ENCODE measurements at places on chromosomes 6 and 20.

DNA sequence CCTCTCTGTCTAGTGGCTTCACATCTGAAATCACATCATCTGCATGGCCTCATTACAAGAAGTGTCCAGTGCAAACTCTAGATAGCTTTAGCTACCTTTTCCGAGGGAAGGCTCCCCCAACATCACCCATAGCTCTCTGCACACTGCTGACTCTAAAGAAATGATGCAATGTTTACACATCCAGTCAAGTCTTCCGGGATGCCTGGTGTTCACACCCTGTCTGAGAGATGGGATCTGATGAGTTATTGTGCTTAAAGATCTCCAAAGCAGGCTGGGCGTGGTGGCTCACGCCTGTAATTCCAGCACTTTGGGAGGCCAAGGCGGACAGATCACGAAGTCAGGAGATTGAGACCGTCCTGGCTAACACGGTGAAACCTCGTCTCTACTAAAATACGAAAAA is 404.6 kb upstream of the IRAK1BP1 start:
- no peak for DNase-seq

DNA sequence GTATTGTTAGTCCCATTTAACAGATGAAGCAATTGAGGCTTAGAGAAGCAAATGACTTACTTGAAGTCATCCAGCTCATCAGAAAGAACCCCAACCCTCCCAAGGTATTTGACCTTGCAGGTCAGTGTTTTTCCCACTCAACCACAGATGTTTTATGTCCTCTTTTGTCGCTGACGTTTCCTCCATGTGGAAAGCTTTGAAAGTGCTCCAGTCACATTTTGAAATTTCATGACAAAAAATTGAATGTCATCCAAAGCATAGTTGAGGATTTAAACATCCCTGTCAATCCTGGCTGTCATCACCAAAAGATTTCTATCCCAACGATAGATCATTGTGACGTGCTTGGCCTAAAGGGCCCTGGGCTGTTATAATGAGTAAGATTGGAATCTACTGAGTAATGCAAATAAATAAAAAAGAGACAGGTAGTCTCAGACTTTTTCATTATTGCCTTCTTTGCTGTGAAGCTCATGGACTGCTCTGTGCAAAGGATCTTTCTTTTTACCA is 102.7 kb downstream of the TSHZ2 start:
- no peak for DNase-seq

DNA sequence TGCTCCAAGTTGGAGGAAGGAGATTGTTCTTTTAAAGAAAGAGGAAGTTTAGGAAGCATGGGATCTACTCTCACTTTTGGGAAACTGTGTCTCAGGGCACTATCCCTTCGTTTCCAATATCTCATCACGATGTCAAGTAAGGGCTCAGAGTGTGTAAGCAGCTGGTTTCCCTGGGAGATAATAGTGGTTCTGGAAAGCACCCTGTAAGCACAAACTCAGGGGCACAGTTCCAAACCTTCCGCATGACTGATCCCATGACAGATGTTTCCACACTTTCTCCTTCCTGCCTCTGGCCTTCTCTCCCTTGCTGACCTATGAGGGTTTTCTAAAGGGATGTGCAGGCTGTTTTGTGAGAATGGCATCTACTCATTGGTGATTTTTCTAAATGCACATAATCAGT is 33.9 kb downstream of the ADTRP start:
- peak; percentile 63 for DNase-seq

DNA sequence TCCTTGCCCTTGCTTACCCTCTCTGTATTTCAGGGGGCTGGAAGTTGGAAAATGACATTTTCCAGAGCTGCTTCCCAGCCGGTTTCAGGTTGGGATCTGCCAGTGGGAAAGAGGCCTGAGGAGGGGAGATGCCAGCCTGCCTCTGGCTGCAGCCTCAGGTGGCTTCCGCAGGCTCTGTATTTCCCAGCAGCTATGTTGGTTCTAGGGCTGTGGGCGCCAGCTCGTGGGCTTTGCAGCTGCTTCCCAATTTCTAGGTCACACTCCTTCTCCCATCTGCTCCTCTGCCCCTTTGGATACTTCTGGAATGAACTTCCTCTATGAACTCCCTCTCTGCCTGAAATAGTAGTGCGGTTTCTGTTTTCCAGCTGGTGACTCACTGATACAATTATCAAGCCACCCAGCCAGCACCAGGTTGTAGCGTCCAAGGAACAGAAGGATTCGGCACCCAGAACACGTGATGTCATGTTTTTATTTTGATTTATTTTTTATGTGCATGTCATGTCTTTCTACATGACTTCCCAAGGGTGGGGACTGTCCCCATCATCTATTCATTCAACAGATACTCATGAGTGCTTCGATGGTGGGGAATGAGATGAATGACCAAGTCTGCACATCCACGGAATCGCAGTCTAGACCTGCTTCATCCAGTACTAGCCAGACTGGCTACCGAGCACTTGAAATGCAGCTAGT is 38.0 kb downstream of the TGM2 start:
- DNase-seq, result peak; percentile 80

GRCh38 chr20:47318027-47318585 is 38.4 kb downstream of the ZMYND8 start:
- DNase-seq, result no peak

DNA sequence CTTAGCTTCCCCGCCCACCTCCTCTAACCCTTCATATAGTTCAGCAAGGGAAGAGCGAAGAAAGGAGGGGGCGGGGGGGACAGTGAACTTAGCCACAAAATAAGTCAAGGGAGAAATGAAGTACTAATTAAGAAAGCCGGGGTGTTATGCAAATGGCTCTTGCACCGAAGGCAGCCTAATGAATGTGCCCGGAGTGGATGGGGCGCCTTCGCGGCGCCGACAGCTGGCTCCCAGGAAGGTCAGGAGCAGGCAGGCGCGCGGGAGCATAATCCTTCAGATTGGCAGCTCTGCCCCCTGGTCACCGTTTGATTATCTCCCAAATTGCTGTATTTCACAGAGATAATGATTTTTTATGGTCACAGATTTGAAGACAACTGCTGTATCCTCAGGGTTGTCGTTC is 395.1 kb downstream of the TFAP2B start:
- DNase-seq, result no peak

- DNase-seq, result no peak
These were observed 121.2 kb upstream of the QKI start for GRCh38 chr6:163293286-163293685.

DNA sequence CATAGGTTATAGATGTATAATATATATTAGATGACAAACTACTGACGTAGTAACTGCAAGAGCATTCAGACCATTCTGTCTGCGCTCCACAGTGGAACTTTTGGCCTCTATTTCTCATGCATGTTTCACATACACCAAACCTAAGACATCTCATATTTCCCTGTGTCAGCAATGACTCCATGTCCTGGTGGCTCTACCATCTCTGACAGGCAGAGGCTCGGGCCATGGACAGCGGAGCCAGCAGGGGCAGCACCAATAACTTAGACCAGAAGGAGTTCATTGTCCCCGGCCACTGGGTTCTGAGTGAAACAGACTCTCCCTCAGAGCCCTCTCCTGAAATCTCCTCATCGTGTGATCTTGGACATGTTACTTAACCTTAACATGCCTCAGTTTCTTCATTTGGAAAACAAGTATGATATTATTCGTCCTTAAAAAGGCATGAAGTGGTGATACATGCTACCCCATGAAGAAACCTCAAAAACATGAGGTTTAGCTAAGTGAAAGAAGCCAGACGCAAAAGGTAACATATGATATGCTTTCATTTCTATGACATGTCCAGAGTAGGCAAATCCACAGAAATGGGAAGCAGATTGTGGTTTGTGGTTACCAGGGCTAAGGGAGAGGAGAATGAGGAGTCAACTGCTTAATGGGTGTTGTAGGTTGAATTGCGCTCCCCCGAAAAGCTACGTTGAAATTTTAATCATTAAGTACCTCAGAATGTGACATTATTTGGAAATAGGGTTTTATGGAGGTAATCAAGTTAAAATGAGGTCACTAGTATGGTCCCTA is 564.0 kb upstream of the JARID2 start:
- no peak for DNase-seq

Measured in astrocyte of the spinal cord (primary cell).